Breast epithelium (tissue), 4 donors: ENCODE measurements at places on chromosomes 3 and 15.

DNA sequence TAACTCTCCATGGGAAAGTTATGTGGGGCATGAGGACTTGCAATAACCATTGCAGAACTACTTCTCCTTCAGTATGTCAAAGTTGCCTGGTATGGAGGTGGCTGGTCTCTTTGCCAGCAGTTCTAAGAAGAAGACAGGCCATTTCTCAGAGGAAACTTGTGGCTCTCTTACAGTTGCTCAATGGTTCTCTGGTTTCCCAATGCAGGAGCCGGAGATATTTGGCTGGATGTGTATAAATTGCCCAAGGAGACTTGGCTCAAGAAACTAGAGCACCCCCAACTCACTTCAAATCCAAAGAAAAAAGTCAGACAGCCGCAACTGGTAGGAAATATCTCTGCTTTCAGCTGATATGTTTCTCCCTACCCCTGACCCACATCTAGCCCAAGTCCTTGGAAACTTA is 24.2 kb downstream of the WDR93 start:
- no peak for DNase-seq
- H3K27ac ChIP-seq = no peak overlapping the region
- no peaks in the 10 kb centered on the region for H3K36me3 ChIP-seq
- no peaks in the 10 kb centered on the region for H3K27me3 ChIP-seq
- H3K4me1 ChIP-seq = no peaks in the 10 kb centered on the region

DNA sequence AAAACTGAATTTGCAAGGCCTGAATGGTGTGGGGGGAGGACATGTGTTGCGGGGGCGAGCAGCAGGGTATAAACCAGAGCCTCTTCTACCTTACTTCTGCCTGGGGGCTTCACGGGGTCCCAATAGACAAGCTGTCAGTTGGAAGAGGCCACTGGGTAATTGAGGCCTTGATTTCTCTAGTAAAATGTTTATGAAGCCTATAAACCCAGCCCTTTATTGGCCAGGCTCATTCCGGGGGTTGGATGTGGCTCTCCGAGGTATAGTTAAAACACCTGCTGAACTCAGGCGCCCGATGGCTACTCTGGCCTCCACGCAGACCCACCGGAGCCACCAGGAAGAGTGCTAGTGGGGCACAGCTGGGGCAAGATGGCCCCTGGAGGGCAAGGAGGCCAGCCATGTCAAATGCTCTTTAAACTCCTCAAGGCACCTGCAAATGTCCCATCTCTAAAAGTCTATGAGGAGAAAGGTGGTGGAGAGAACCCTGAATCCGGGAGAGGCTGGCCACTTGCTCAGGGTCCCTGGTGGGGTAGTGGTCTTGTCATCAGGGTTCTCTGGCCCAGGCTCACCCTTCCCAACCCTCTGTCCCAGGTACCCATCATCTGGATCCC is 34.3 kb downstream of the IGDCC3 start:
- no peaks in the 10 kb centered on the region for H3K4me1 ChIP-seq
- no peak overlapping the region for H3K4me3 ChIP-seq
- DNase-seq = no peak
- H3K27ac ChIP-seq = no peak overlapping the region

GRCh38 chr15:101388046-101388445 is 93.0 kb upstream of the SNRPA1 start:
- no peak overlapping the region for H3K27ac ChIP-seq
- no peak overlapping the region for H3K4me3 ChIP-seq
- H3K36me3 ChIP-seq = no peaks in the 10 kb centered on the region
- H3K27me3 ChIP-seq = no peaks in the 10 kb centered on the region

DNA sequence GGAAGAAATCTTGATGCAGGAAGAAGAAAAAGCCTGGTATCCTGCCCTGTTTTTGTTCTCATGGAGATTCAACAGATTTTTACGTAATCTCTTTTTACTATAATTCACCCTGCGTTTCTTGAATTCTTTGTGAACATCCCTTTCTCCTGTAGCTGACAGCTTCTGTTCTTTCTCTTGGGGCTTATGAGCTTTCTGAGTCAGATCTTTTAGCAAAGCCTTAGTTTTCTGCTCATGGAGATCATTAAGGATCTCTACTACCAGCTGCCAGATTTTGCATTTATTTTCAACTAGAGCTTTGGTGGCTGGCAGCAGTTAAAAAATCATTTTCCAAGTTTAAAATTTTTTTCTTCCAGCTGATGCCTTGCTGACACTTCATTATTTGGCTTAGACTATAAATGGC is 51.6 kb downstream of the MOBP start:
- no peak for DNase-seq
- no peaks in the 10 kb centered on the region for H3K27me3 ChIP-seq
- no peaks in the 10 kb centered on the region for H3K36me3 ChIP-seq
- H3K4me3 ChIP-seq = no peak overlapping the region

DNA sequence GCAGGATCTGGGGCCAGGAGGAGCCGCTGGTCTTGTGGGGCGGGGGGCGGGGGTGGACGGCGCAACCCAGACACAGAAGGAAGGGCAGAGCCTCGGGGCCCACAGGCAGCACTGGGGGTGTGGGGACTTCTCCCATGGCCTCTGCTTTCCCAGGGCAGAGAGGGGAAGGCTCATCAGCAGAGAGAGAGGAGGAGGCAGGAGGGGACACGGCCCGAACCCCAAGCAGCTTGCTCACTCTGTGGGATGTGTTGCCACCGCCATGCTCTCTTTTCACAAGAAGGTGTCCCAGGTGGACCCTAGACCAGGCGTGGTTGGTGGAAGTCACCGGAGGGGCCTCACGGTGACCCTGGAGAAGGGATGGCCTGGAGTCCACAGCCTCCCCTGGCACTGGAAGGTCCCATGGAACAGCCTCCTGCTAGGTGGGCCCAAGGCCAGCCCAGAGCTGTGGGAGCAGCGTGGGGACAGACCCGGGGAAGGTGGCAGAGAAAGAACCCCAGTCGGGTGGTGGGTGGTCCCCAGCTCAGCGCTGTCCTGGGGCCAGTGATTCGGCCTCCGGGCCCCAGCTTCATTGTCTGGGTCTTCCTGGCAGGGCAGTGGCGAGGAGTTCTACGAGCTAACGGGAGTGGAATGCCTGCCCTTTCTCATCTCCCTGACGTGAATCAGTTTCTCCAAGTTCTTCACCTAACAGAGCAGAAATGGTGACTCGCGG is 46.8 kb upstream of the PCSK6 start:
- H3K27me3 ChIP-seq = no peaks in the 10 kb centered on the region
- no peaks in the 10 kb centered on the region for H3K4me1 ChIP-seq
- no peak overlapping the region for H3K4me3 ChIP-seq

- H3K27me3 ChIP-seq = no peaks in the 10 kb centered on the region
- no peak overlapping the region for H3K27ac ChIP-seq
- DNase-seq = no peak
- no peak overlapping the region for H3K4me3 ChIP-seq
Measured at GRCh38 chr15:37053166-37053565, 47.2 kb downstream of the MEIS2 start.

DNA sequence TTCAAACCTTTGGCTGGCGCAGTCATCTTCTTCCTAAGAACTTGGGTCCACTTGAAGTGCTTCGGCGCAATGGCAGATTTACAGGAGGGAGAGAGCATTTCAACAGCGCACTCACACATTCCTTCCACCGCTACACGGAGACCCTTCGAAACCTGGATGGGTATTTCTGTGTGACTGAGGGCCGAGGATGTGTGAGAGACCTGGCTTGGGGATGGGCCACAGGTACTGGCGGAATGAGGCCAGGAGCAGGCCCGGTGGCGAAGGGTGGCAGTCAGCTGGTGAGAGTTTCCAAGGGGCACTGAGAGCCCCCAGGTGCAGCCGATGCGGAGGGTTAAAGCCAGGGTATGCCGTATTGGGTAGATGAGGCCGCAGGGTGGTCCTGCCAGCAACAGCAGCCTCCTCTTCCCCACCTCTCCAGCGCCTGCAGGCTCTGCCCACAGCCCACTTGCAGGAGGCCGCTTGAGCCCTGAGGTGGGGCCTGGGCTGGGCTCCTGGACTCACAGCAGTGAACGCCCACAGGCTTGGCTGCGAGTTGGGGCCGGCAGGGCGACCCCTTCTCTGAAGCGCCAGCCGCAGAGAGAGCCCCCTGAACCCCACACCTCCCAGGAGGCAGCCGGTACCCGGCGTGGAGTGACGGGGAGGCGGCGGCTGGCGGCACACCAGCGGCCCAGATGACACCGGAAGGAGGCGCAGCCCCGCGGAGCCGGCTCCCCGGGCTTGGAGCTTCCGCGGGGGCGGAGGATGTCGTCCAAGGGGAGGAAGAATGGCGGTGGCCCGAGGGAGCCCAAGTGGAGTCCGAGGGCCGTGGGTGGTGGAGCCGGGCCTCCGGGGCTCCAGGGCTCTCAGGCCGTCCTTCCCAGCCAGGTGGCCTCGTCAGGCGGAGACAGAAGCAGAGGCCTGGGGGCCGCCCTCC is 166.5 kb downstream of the NSMCE3 start:
- H3K4me3 ChIP-seq = peak overlapping the region; percentile 28
- no peak for DNase-seq
- H3K27ac ChIP-seq = peak overlapping the region; percentile 69
- peaks cover 3% of the 10 kb centered on the region for H3K27me3 ChIP-seq
- no peaks in the 10 kb centered on the region for H3K4me1 ChIP-seq
- no peaks in the 10 kb centered on the region for H3K36me3 ChIP-seq

- no peaks in the 10 kb centered on the region for H3K36me3 ChIP-seq
- no peak overlapping the region for H3K4me3 ChIP-seq
- H3K4me1 ChIP-seq = no peaks in the 10 kb centered on the region
- H3K27ac ChIP-seq = no peak overlapping the region
Measured at GRCh38 chr15:85313339-85313738, 67.1 kb upstream of the AKAP13 start.

DNA sequence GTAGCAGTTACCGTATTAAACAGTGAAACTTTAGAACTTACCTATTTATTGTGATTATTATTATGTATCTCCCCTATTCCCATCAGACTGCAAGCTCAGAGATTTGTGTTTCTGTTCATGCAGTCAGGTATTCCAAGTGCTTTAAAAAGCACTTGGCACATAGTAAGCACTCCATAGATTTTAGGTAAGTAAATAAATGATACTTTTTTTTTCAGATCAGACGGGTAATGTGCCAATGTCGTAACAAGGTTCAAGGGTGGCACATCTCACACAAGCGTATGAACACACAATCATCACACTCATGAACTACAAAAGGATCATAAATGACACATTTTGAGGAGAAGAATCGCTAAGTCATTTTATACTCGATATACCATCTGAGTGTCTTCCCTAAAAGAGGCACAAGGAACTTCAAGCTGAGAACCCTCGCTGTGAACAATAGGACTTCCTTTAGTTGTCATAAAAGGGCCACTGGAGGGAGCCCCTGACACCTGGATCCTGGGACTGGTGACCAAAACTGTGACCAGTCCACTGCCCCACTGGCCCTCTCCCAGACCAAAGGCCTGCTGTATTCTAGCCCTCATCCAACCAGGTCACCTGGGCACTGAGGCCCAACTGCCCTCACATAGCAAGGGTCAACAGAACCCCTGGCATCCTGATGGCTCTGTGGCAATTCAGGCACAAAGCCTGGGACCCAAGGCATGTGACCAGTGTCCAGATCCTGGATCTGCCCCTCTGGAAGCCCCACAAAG is 32.1 kb downstream of the KIF9 start:
- no peak for DNase-seq
- H3K4me1 ChIP-seq = no peaks in the 10 kb centered on the region
- no peak overlapping the region for H3K4me3 ChIP-seq
- H3K27ac ChIP-seq = no peak overlapping the region

DNA sequence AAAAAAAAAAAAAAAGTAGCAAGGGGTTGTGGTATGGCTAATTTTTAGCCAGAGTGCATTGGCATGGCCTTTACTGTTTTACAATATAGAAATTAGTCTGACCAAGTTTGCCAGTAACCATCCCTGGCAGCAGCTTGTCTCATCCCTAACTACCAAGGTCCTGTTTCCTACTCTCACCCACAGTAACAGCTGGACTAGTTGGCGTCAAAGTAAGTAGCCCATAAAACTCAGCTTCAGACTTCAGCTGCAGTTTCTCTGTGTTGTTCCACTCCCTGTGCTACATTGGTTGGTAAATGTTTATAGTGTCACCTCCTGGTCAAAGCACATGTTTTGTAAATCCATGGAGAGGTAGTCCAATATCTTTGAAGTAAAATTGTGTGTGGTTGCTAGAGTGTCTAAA is 691.3 kb downstream of the ZPLD1 start:
- no peaks in the 10 kb centered on the region for H3K4me1 ChIP-seq
- DNase-seq = no peak
- H3K27me3 ChIP-seq = no peaks in the 10 kb centered on the region
- no peak overlapping the region for H3K4me3 ChIP-seq

- no peaks in the 10 kb centered on the region for H3K36me3 ChIP-seq
- no peak overlapping the region for H3K4me3 ChIP-seq
- DNase-seq = no peak
- peaks cover 3% of the 10 kb centered on the region for H3K4me1 ChIP-seq
- H3K27ac ChIP-seq = no peak overlapping the region
- H3K27me3 ChIP-seq = no peaks in the 10 kb centered on the region
Measured at GRCh38 chr3:66390013-66390412, 110.8 kb downstream of the LRIG1 start.

DNA sequence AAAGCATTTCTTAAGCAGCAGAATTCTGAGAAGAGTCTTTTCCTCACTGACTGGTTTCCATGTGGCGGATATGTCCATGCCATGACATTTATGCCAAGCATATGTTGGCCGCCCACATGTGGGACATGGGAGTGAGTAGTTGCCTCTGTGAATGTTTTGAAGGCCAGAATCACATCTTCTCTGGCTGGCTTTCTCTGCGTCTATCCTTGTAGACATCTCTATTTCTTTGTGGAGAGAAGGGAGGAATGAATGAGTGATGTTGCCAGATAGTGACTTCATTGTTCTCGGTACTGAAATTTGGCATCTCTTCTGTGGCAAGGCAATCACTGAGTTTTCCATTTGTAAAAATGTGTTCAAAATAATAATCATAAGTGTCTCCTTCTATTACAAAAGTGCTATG is 316.0 kb downstream of the CLSTN2 start:
- H3K36me3 ChIP-seq = no peaks in the 10 kb centered on the region
- no peaks in the 10 kb centered on the region for H3K4me1 ChIP-seq
- no peak overlapping the region for H3K27ac ChIP-seq
- H3K4me3 ChIP-seq = no peak overlapping the region
- H3K27me3 ChIP-seq = no peaks in the 10 kb centered on the region

GRCh38 chr3:138950006-138950644 is 3.1 kb downstream of the FOXL2NB start:
- no peak overlapping the region for H3K27ac ChIP-seq
- no peak for DNase-seq
- H3K4me1 ChIP-seq = peaks cover 15% of the 10 kb centered on the region
- peak overlapping the region; percentile 37 for H3K4me3 ChIP-seq
- peaks cover 71% of the 10 kb centered on the region for H3K27me3 ChIP-seq
- no peaks in the 10 kb centered on the region for H3K36me3 ChIP-seq

- H3K4me3 ChIP-seq = no peak overlapping the region
- no peaks in the 10 kb centered on the region for H3K27me3 ChIP-seq
- no peaks in the 10 kb centered on the region for H3K4me1 ChIP-seq
- no peak overlapping the region for H3K27ac ChIP-seq
- no peak for DNase-seq
- H3K36me3 ChIP-seq = no peaks in the 10 kb centered on the region
Measured at GRCh38 chr15:69668963-69669362, 216.3 kb downstream of the RPLP1 start.

- no peaks in the 10 kb centered on the region for H3K27me3 ChIP-seq
- H3K27ac ChIP-seq = no peak overlapping the region
- no peaks in the 10 kb centered on the region for H3K4me1 ChIP-seq
- no peaks in the 10 kb centered on the region for H3K36me3 ChIP-seq
- no peak overlapping the region for H3K4me3 ChIP-seq
Measured at GRCh38 chr15:95457520-95457919, 873.0 kb upstream of the NR2F2 start.
